Stimulated activated CD4-positive, alpha-beta T cell treated with anti-CD3 and anti-CD28 coated beads, Interleukin-15, amount 100 ng/mL, for 1 hour (primary cell): ENCODE measurements at places on chromosomes 4 and X.
A peak's percentile ranks its signal among the peaks of the same experiment; 100 is the strongest.

DNA sequence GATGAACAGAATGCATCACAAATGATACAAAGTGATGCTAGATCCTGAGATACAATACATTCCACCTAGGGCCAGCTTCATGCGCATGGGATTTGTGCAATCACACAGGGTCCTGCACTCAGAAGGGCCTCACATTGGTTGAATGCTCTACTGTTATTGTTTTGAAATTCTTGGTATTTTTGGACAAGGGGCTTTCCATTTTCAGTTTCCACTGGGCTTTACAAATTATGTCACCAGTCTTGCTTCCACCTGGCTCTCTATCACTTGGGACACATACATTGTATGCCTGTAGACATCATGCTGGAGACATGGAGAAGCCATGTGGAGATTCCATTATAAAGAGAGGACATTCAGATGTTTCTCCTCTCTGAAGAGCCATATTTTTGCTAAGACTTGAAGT is 155.8 kb downstream of the NAA11 start:
- no peak for DNase-seq

DNA sequence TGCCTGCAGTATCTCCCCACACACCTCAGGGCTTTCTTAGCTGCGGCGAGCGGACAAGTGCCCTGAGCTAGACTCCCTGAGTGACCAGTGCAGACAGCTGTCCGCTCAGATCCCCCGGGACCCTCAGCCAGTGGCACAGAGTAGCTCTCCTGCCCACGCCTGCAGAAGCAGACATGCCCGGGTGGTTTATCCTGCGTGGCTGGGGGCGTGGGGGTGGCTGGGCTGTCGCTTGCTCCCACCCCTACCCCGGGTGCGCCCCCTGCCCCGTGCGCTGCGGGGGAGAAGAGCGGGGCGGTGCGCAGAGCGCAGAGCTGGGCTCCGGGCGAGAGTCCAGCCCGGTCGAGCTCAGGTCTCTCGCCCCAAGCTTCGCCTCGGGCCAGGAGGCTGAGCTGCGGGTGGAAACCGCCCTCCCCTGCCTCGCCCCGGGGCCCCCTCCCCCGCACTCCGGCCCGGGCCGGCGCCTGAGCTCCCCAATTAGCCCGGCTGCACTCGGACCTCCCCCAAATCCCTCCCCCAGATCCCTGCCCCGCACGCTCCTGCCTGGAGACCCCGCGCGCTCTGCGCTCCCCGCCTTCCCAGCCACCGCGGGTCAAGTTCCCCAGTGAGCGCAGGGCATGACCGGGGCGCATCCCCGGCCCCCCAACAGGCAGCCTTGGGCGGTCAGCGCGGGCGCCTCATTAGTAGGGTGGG is 11.7 kb upstream of the SHOX start:
- DNase-seq = no peak

DNA sequence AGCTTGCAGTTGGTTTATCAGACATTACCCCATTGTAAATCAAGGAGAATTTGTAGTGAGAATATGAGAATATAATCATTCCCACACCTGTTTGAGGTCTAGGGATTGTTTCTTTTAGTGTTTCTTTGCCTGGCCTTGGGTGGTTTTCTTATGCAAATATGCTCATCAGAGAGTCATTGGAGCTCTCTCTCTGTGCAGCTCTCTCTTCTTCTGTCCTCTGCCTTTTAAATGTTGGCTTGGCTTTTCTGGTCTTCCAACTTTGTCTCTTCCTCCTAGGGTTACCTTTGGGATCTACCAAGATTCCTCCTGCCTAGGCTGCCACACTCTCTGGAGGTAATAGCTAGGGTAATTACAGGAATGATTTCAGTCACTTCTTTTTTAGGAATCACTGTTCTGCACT is 102.3 kb upstream of the ARSJ start:
- no peak for DNase-seq

DNA sequence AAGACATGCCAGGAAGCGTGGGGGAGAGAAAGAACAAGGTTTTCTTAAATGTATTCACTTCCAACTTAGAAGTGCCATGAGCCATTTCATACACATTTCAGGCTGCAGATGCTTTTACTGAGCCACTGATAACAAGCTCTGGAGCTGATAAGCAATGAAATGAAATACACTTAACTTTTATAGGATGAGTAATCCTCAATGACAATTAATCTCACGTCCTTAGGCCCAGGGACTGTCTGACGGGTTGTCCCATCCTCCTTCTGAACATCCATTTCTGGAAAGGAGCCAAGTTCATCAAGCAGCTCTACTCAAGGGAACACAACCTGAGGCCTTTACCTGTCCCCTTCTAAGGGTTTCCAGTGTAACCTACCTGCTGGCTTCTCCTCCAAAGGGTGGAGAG is 121.2 kb downstream of the PARM1 start:
- no peak for DNase-seq

DNA sequence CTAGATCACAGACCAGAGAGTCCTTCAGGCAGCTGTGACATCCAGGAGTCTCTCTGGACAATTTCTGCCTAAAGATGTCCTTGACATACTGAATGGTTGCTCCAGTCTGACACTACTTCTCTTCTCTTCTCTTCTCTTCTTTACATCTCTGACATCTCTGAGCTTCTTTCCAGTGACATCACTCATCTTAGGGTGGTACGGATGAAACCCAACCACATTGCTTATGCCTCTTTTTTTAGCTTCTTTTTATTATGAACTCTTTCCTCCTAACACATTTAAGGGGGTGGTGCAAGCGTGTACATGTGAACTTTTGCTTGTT is 39.4 kb upstream of the IRF2 start:
- DNase-seq = no peak

DNA sequence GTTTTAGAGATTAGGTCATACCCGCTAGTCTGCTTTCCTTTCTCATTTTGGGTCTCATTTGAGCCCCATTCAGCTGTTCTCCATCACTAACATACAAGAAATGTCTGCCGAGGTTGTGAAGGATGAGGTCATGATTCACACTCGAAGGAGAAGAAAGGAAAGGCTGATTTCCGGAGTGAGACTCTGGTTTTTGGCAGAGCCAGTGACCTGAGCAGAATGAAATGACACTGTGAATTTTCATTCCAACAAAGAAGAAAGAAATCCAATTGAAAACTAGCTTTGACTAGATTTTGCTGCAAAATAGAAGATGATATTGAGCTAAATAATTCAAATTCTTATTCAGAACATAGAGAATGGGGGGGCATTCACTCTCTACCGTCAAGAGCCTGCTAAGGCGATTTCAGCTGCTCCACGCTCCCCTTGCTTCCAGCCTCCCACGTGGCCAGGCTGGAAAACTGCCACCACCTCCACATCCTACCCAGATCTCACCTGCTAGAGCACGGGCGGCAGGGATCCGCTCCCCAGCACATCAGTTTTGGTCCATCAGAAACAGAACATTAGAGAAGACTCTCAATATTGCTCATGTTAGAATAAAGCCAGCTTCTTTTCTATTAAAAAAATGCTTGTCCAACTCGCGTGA is 39.0 kb downstream of the F11 start:
- DNase-seq = no peak

DNA sequence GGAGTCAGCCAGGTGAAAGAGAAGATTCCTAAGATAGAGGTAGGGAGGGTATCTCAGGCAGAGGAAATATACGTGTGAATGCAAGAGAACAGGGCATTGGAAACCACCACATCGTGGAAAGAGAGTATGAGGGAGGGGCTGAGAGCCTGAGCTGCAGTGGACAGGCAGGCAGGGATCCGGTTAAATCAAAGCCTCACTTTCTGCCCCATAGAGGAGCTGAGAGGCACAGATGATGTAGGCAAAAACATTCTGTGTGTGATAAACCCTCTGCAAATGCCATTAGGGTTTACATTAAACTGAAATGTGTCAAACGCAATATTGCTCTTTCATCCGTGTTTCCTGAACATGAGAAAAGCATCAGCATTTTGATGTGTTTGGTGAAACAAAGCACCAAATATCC is 298.1 kb upstream of the TAPT1 start:
- DNase-seq = no peak

- DNase-seq = no peak
Measured at GRCh38 chr4:6779667-6780565, 2.6 kb upstream of the KIAA0232 start.

DNA sequence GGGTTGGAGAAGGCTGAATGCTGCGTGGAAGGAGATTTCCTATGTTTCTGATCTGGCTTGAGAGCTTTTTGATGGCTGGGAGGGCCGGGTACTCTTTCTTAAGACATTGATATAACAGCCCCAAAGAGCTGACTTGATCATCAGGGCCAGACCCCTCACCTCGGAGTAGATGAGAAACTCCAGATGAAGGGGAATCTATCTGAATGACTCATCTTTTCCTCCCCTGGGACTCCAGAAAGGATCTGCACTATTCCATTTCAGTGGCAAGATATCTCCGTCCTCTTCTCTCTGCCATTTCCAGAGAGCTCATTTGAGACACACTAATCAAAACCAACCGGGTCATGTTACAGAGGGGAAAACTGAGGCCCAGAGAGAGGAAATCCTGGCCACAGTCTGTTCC is 92.9 kb upstream of the MSX1 start:
- no peak for DNase-seq

- no peak for DNase-seq
Measured at GRCh38 chr4:43286137-43286536, 393.6 kb downstream of the GRXCR1 start.

DNA sequence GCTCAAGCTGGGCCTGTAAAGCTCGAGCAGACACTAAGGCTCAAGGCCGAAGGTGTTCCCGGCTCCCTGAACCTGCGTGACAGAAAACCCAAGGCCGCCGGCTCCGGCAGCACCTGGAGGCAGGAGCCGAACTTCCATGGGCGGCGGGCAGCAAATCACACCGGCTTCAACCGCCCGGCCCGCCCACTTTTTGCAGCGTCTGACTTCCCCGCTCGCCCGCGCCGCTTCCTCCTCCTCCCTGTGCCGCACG is 940 bp upstream of the NSD2 start:
- DNase-seq = peak; percentile 71

- DNase-seq = no peak
Measured at GRCh38 chr4:76563454-76564122, 128.6 kb downstream of the SHROOM3 start.

DNA sequence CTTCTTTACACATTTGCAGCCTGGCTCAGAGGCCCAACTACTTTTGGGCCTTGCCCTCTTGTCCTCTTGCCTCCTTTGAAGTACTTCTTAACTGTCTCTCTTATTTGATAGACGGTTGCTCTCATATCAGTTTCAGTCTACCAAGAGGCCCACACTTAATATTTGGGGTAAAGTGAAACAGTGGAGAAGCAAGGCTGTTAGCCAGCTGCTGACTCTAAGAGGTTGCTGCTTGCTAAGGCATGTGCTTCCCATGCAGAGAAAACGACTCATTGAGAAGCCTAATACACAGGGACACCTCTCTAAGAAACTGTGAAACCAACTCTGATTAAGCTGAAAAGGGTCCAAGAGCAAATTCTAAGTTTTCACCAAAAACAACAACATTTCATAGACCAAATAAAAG is 94.6 kb downstream of the PPP3CA start:
- no peak for DNase-seq

DNA sequence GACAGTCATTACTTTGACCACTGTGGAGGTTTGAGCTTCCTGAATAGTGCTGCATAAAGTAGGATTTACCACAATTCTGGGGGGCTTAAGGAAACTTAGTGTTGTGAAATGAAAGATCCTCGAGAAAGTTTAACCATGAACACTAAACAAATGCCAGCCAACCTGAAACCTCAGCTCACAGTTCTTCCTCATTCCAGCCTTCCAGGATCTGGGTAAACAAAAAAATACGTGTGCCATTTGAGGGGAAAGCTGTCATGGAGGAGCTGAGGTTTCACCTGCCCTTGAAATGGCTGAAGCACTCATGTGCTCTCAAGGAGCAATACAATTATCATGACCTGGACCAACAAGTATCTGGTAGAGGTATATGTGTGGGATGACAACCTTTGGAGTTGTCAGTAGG is 142.7 kb downstream of the NPNT start:
- no peak for DNase-seq

- DNase-seq = no peak
Measured at GRCh38 chr4:2365054-2365912, 53.2 kb downstream of the ZFYVE28 start.

GRCh38 chr4:136741468-136741867 is 790.8 kb downstream of the PCDH18 start:
- no peak for DNase-seq

- DNase-seq = no peak
Measured at GRCh38 chr4:113094802-113095201, 45.3 kb downstream of the ANK2 start.
